ENCODE measurements at places on chromosomes 4 and X.

DNA sequence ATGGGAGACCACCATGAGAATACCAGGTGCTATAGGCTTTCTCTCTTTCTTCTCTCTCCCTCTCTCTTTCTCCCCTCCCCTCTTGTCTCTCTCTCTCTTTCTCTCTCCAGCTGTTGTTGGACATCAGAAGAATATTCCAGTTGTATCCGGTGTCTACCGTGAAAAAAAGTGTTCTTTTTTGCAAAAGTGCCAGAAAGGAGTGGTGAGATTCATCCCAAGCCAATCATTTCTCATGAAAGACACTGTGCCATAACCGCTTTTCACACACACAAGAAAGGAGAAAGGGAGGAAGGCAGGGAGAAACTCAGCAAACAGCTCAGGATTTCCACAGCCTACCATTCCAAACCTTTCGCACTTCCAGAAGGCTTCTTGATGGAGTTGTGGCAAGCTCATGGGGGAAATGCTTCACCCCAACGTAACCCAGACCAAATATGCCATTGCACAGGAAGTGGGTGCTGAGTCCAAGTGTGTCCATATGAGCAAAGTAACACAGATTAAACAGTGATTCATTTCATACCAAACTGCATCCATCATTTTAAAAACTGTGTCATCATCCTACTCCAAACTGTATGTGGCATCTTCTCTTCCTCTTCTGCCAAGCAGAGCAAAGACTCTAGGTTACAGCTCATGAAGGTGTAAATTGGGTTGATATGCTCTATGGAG is 224.0 kb downstream of the APBB2 start:
- no peak for DNase-seq

DNA sequence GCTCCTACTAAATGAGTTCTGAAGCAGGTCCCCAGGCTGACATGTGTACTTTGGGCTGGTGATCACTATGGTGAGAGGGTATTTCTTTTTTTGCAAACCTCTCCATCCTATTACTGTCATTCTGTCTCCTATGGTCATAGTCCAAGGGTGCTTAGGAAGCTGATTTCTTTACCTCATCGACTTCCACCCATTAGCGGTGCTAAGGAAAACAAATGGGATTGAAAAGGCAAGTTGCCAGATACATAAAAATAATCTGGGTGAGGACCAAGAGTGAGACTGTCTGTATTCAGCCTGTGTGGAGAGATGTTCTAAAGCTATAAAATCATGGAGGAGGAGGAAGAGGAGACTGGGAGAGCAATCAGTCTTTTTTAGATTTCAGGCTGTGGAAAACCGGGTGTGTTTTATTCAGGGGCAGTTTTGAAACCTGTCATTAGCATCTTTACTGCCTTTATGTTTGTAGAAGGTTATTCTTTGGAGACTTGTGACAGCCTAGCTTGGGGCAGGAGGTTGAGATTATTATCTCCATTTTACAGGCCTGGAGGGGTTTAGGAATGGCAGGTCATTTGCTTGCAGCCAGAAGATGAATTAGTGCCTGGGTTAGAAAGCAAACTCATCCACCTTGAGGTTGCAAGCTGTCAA is 1.9 kb downstream of the TMEM164 start:
- DNase-seq = no peak

DNA sequence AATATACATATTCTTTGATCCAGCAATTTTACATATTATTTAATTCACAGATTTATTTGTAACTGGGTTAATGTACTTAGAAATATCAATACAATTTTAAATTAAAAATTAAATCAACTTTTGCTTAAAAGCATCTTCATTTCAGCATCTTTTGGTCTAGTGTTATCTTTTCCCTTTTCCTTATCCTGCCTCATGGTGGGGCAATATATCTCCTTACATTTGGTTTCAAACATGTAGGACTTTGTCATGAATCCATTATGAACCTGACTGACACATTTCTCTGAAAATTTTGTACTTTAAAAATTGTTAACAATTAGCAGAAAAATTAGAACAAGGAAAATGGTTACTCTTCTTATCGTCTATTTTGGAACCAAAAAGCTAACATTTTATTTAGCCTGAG is 42.8 kb upstream of the ANK2 start:
- DNase-seq = no peak

GRCh38 chr4:8260656-8261111 is 8.9 kb upstream of the HTRA3 start:
- DNase-seq = no peak

DNA sequence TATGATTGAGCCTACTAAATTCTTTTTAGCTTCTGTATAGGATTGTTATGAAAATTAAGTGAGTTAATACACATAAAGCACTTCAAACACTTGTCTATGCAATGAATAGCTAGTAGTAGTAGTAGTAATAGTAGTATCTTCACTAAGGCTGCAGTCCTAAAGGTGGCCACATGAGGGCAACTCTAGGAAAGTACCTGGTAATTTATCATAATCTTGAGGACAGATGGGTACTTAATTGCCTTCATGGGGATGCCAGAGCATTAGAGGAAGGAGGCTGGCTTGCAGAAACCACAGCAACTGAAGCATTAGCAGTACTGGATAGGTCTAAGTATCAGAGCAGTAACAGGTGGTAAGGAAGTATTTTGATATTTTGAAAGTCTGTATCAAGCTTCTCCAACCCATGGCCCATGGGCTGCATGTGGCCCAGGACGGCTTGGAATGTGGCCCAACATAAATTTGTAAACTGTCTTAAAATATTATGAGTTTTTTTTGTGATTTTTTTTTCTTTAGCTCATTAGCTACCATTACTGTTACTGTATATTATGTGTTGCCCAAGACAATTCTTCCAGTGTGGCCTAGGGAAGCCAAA is 17.3 kb downstream of the NIPAL1 start:
- no peak for DNase-seq

GRCh38 chr4:89078300-89078699 is 21.3 kb upstream of the FAM13A start:
- DNase-seq = no peak

DNA sequence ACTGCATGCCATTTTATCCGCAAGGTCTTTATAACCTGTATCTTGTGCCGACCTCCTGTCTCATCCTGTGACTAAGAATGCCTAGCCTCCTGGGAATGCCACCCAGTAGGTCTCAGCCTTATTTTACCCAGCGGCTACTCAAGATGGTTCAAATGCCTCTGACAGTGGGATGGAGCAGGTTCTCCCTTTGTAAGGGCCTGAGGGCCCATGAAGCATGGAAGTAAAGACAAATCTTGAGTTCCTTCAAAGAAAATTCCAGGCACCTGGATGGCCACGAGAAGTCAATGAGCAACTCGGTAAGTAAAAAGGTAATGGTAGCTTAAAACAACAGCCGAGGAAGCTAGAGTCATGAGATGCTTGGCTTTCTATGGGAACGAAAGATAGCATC is 19.6 kb upstream of the PRKX start:
- DNase-seq = no peak

DNA sequence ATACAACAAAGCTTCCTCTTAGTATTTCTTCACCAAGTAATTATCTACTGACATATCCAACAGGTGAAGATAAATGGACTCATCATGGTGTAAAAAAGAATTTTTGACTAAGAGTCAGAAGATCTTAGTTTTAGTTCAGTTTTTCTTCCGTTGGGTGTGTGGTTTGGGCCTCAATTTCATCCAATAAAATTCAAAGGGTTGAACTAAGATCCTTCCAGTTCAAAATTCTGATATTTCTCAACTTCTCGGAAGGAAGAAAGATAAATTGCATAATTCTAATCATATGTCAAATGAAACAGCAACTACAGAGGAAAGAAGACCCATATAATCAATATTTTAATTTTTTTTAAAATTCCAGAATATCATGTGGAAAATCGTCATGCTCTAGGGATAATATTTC is 192.7 kb downstream of the SPRY1 start:
- no peak for DNase-seq

- no peak for DNase-seq
These were observed 2.0 kb downstream of the ARSJ start for GRCh38 chr4:113977526-113977855.

- DNase-seq = no peak
These were observed 1920.6 kb downstream of the ARAP2 start for GRCh38 chr4:34323549-34324320.

GRCh38 chr4:11138964-11139363 is 289.7 kb downstream of the HS3ST1 start:
- no peak for DNase-seq

DNA sequence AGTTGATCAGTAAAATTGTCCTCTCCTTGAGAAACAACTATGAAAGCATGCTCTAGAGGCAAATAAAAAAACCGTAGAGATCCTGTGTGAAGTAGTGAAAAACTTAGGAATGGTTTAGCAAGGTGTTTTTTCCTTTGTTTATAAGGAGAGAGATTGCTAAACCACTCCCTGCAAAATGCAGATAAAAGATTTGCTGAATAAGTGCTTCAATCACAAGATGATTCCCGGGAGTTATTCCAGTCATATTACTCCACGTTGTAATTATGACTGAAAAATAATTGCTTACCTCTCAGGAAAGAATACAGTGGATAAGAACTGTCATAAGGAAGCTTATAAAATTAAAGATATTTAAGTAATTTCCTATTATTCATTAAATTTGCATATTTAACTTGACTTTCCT is 2.8 kb downstream of the GK start:
- DNase-seq = no peak

- DNase-seq = no peak
These were observed 16.5 kb upstream of the LEF1 start for GRCh38 chr4:108185252-108185651.

- DNase-seq = no peak
These were observed 242.0 kb downstream of the BCOR start for GRCh38 chrX:39855748-39856129.

DNA sequence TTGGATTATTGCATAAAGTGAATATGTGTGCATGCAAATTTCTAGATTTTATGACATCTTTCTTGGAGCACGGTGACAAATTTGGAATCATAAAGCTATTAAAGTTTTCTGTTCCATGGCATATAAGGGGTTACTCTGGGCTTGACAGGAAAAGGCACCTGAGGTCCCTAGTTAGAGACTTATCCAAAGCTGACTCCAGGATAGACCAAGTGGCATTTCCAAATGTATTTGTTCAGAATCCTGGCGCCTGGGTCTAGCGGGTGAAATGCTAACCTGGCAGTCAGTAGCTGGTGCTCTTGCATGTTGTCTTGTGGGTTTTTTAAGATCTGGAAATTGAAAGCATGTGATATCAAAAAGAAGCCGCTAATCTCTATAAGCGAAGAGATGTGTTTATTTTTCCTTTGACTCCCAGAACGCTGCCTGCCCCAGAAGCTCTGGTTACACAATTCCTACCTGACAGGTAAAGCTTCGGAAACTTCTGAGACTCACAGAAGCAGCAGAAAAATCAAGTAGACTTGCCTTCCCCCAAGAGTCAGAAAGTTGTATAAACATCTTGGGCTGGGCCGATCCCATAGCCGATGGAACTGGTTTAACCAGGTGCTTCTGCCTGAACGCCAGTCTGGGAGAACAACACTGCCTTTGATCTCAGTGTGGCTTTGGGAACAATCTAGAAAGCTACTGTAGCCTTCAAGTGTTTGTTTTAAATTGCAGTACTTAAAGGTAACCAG is 12.9 kb upstream of the ZCCHC4 start:
- no peak for DNase-seq

Measured in heart left ventricle (tissue), 16 donors.